Epithelial cell of prostate (primary cell): ENCODE measurements at places on chromosomes 7 and 10.

DNA sequence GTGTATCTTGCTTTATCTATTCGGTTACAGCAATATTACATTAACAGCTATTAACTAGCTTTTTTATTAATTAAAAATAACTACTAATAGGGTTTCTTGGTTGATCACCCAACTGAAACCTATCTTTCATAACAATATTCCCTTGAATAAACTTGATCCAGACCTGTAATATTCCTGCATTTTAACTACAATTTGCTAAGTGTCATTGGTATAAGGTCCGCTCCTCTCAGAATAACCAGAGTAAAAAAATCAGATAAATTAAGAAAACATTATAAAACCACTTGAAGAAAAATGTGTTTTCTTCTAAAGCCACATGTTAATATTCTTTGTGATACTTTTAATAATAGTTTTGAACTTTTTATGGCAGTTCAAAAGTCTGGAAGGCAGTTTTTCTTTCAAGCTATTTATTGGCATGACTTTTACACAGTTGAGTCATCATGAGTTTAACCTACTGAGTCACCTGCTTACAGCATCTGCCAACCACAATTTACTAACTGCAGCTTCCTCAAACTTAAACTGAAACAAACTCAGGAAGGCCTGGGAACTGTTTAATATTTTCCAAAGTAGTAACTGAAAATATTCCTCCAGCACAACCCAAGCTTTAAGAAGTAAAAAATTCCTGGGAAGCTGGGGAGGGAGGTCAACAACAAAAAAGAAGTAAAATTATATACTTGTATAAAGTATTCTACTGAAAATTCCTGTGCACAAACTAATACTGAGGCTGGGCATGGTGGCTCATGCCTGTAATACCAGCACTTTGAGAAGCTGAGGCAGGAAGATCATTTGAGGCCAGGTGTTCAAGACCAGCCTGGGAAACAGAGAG, 103.2 kb downstream of the NRBF2 start:
- peak; percentile 75 for DNase-seq

GRCh38 chr10:121819049-121819448, 108.8 kb downstream of the ATE1 start:
- DNase-seq, result no peak

- no peak for DNase-seq
Measured at GRCh38 chr10:131355056-131355455, 43.5 kb upstream of the TCERG1L start.

GRCh38 chr10:132939957-132940790, 2.2 kb downstream of the CFAP46 start:
- DNase-seq, result no peak

DNA sequence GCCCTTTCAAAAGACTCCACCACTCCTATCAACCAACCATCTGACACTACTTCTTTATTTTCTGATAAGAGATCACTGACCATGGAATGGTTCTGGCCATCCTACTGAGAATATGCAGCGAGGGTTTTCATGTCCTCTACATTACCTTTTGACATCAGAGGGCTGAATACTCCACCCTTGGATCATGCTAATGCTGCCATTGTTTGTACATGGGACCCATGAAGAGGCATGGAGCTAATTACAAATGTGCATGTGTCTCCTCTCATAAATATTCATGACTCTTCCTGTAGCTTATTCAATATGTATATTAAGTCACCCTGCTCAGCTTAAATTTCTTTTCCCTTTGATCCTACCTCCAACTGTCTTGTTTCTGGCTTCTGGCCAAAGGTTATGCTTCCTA, 1065.8 kb upstream of the GHITM start:
- DNase-seq, result no peak
